ENCODE measurements at places on chromosomes 4 and X. TPM values are rescaled to one million over a fixed set of nuclear protein-coding genes. Genes with fewer than 3 reads are reported as not detected.

Gene SPIN4
- total RNA-seq: 7.1 TPM

Gene TBC1D25
- total RNA-seq: 2.6 TPM

Gene RTL9
- total RNA-seq: 0.04 TPM

Gene COL25A1
- total RNA-seq: 0.02 TPM

Gene SULT1E1
- 3.1 TPM for total RNA-seq

Gene RTL5
- 0.90 TPM for total RNA-seq

Gene PDLIM3
- total RNA-seq: 12.5 TPM

Gene BMX
- not detected for total RNA-seq

Gene MAGEA4
- total RNA-seq: not detected

Gene MAGEC2
- 77.8 TPM for total RNA-seq

Gene NHS
- total RNA-seq: 5.9 TPM

Gene CSAG2
- not detected for total RNA-seq

Gene GPM6B
- total RNA-seq: 0.04 TPM

Gene CLTRN
- total RNA-seq: 0.12 TPM

Gene ARX
- not detected for total RNA-seq

Gene F11
- total RNA-seq: not detected

Gene BST1
- not detected for total RNA-seq

Gene UGT2B15
- not detected for total RNA-seq

Gene AASDH
- total RNA-seq: 6.6 TPM

Gene SYN1
- not detected for total RNA-seq

Gene OPN1LW
- total RNA-seq: not detected

Gene GAGE1
- not detected for total RNA-seq

Gene PLP2
- total RNA-seq: 137 TPM

Gene FGF2
- 3.1 TPM for total RNA-seq

Gene DACH2
- not detected for total RNA-seq

Gene WAS
- total RNA-seq: 0.16 TPM

Gene MAGIX
- total RNA-seq: 2.3 TPM

Gene BEX5
- 1.3 TPM for total RNA-seq

Gene TMEM255A
- total RNA-seq: 4.0 TPM

Gene GPR50
- total RNA-seq: not detected
